AG04450 (cell line): ENCODE measurements at places on chromosomes 6 and 20. TPM values are rescaled to one million over a fixed set of nuclear protein-coding genes. Genes with fewer than 3 reads are reported as not detected.

The TMEM170B gene
- polyA plus RNA-seq = 0.22 and 0.26 TPM in 2 replicates

The MACROD2 gene
- polyA plus RNA-seq = 0.02 TPM in 1 of 2 replicates, not detected in the other

The AGER gene
- 2.4 and 2.6 TPM in 2 replicates for polyA plus RNA-seq

The SPTLC3 gene
- polyA plus RNA-seq = 2.7 and 2.8 TPM in 2 replicates
